ENCODE measurements at places on chromosomes 11 and 22.

DNA sequence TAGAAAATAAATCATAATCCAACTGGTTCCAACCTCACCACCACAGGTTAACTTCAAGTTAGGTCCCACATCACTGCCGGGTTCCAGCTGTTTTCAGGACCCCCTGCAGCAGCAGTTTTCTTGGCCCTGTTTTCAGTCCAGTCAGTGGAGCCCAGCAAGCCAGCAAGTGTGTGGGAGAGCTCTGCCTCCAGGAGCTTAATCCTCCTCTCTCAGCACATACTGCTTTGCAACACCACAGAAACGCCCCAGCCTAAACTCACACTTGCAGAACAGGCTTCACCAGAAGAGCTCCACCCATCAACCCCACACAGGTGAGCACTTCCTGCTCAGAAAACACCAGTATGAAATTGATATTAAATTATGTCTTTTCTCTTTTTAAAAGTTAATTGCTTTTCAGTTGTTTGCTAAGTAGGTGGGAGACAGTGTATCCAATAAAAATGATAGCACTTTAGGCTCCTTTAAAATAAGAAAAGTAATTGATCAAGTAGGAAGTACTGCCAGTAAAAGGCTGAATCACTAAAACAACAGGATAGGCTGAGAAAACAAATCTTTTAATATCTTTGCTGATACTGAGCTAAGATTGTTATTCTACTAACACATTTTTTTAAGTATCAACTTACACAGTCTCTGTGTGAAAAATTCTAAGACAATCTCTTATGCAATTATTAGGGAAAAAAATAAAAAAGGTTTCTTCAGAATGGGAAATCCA is 81.5 kb upstream of the TP53AIP1 start:
- DNase-seq, result peak; percentile 11

DNA sequence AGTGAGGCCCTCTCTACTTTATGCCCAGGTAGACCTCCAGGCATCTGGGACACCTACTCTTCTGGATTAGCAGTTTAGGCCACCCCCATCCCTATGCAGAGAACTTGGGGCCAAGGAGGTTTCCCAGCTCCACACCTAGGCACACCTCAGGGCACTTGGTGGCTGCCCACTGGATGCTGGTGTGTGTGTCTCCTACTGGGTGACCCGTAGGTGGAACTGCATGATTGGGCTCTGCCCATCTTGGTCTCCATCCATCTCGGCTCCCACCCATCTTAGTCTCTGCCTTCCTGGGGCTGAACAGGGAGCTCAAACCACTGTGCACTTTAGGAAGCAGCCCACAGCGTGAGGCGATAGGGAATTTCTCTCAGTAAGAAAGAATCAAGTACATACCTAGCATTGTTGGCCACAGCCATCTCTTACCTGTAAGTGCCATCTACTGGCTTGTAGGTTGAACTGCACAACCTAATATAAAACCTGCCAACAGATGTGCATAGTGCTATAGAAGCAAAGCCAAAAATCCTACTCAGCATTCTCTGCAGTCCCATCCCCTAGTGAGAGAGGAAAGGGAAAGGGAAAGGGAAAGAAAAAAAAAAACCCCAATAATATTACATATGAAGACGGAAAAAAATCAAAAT is 61.6 kb upstream of the PTPN5 start:
- DNase-seq, result peak; percentile 12

- no peak for DNase-seq
These were observed 18.9 kb upstream of the GAL start for GRCh38 chr11:68665436-68665835.

GRCh38 chr11:70630068-70630467 is 231.7 kb downstream of the CTTN start:
- DNase-seq, result no peak

GRCh38 chr11:3225826-3226750 is 6.1 kb downstream of the MRGPRE start:
- no peak for DNase-seq

DNA sequence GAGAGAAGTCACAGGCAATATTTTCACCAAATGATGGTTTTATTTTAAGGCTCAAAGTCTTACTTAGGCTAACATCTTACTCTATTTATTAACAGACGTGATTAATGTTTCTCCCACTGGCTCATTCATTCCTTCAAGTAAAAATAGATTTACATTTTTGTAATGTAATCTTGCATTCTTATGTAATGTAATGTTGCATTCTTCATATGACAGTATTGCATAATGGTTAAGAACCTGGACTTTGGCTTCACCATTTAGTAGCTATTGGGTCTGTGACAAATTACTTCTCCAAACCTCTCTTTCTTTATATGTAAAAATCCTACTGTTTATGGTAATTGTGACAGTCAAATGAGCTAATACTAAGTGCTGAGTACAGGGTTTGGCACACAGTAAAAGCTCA is 3.3 kb upstream of the DIXDC1 start:
- DNase-seq, result no peak

DNA sequence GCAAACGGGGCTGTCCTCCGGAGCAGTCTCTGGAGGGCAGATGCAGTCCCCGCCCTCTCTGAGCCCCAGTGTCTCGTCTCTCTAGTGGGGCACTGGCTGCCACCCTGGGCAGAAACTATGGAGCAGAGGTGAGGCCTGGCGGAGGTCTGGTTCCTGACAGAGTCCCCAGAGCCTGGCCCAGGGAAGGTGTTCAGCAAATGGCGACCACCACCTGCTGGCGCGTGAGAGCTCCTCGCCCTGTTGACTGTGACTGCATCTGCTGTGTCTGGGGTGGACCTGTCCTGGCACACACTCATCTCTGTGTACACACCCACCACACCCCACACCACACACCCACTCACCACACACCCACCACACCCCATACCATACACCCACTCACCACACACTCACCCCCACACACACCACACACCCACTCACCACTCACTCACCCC is 18.3 kb upstream of the TTLL12 start:
- DNase-seq, result no peak

DNA sequence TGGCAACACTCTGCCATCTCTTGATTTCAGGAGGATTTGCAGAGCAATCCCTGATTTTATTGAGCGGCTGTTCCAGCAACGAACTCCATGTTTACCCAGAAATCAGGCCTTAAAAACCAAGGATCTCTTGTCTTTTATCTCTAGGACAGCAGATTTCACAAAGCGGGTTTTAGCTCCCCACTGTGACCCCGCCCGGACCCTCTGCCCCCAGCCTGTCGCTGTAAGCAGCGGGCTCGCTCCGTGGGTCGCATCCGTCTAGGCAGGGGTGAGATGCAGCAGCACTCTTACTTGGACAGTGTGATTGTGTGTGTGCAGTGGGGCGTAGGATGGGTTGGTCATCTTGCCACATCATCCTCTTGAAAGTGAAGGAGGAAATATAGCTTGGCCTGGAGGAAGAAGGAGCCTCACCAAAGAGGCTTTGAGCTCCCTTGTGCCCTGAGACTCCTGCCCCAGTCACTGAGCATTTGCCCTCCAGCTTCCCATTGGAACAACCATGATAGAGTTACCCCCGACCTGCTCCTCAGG is 189.2 kb upstream of the TBCEL start:
- no peak for DNase-seq

DNA sequence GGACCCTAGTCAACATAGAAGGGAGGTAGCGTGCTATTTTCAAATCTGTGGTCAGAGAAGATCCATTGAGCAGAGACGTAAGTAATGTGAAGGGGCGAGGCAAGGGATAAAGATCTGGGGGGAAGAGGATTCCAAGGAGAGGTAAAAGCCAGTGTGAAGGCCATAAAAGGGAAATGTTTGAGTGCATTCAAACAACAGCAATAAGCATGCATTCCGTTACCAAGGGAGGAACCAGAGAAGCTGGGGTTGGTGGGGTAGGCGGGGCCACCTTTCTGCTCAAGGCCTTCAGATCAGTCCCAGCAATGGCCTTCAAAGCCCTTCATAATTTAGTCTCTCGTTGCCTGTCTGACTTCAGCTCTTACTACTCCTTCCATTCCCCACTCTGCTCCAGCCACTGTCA is 18.4 kb upstream of the SMPD1 start:
- DNase-seq, result no peak

DNA sequence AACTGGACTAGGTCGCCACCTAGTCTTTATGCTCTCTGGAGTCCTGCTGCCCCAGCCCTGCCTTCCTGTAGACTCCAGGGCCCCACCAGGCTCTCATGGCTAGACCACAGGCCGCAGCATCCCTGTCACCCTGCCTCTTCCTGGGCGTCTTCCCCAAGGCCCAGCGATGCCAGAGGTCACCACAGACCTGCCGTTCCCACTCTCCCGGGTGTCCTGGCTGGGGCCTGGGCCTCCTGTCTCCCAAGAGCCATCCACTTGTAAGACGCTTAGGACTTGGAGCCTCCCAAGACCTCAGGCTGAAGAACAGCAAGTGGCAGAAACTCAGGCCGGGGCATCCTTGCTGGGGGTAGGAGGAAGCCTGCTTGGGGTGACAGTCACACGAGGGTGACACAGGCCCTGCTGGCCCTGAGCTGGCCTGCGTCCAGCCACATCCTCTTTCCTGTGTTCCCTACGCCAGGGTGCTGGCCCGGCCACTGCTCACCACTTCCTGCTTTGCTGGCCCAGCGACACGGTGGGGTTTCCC is 2.0 kb upstream of the TCIRG1 start:
- DNase-seq, result no peak

GRCh38 chr11:126212089-126212660 is 593 bp downstream of the FAM118B start:
- no peak for DNase-seq

DNA sequence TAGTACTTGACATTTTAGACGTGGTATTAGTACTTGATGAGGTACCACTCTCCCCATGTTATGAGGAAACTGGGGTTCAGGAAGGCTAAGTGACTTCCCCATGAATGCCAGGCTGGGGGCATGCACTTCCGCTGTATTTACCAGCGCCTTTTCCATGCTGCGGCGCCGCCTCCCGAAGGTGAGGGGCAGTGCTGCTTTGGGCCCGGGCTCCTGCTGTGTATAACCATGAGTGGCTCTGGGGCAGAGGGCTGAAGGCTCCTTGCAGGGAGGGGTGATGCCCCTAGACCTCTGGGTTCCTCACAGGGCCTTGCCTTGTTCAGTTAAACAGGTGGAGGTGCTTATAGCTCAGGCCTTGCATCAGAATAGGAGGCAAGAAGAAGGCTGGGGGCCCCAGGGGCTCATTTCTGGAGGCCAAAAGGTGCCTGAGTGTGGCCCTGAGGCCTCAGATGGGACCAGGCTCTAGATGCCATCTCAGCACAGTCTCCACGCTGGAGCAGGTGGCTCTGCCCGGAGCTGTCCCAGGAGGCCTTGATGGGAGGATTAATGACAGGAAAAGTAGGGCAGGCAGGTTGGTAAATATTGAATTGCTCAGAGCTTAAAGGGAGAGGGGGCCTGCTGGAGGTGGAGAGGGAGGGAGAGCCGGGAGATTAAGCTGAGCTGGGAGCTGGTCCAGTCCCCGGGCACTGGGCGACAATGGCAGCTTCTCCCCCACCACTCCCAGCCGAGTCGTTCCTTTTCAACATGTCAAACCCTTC is 129.6 kb downstream of the CEP164 start:
- no peak for DNase-seq

DNA sequence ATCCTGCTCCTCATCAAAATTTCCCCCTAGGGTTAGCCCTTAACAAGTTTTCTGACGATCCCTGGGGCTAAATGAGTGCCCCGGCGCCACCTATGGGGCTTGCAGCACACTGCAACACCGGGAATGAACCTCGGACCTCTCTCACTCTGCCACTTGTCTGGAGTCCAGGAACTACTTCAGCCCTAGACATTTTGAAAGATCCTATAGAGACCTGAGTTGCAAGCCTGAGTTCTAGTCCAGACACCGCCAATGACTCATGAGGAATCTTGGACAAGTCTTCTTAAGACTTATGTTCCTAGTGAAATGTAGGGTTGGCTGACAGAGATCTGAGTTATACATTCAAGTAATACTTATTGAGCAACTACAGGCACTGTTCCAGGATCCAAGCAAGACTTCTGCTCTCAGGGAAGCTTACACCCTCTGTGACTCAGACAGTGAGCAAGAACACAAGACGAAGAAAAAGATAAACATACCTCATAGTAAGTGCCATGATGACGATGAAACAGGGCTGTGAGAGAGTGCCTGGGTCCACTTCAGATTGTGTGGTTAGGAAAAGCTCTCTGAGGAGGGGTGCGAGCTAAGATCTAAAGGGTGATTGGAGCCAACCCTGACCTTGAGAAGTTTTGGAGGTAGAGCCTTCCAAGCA is 10.2 kb upstream of the STK33 start:
- DNase-seq, result peak; percentile 34

- DNase-seq, result no peak
These were observed 235.5 kb downstream of the GRIK4 start for GRCh38 chr11:120746836-120747609.

DNA sequence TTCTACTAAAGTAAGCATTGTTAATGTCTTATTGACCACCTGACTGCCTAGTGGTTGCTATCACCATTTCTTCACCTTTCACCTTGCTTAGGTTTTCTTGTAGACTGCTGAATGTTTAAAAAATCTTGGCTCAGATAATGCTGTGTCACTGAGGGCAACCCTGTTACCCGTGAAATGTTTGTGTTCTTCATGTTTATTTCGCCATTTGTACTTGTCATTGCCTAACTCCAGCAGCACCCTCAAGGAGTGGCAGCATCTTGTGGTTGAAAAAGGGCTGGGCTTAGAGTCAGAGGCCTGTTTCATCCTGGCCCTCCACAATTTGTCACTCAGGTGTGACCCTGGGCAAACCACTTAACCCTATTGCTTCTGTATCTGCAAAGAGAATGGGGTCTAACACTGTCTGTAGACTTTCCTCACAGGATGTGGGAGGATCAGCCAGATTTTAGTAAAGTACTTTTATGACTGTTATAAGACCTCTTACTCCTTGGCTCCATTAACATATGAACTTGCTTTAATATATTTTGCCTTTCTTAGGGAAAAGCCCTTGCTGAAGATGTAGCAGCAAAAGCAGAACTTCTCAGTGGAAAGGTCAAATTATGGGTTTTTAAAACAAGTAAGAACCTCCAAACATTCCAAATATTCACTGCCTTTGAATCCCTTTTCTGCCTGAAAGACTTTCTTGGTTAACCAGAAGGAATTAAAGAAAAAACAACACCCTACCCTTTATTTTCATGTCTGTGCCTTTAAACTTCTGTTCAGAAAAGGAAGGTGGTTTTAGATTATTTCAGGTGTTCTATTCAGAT is 154.5 kb upstream of the C11orf87 start:
- no peak for DNase-seq

DNA sequence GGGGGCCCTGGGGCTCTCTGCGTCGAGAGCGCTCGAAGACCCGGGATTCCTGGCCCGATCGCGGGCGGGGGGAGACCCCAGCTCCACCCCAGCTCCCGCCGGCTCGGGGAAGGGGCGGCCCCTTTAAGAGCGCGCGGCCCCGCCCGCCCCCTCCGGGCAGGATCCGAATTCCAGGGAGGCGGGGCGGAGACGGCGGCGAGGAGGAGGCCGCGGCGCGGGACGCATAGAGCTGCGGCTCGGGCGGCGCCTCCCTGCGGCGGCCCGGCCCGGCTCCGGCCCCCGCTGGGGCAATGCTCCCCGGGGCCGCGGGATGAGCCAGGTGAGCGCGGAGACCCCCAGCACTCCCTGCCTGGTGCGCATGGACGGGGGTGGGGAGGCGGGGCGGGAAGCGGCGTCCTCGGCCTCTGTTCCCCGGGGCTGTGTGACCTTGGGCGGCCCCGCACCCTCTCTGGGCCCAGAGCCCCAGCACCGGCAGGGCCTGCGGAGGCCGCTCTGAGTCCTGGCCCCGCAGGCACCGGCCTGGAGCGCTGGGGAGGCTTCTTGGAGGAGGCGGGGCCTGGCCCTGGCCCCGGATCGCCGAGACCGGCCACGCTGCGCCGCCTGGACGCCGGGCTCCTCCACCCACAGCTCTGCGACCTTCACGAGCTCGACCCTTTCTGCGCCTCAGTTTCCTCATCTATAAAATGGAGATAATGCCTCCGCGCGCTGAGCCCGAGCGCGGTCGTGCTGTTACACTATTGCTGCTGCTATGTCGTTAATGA is 565 bp downstream of the GAS2L1 start:
- peak; percentile 67 for DNase-seq

Data from progenitor cell of endocrine pancreas (in vitro differentiated cells).